Aorta (tissue), 5 donors: ENCODE measurements at places on chromosomes 2 and 18. TPM values are rescaled to one million over a fixed set of nuclear protein-coding genes. Genes with fewer than 3 reads are reported as not detected.

GRCh38 chr18:53864770-53865169, 359.7 kb downstream of the MBD2 start:
- H3K4me3 ChIP-seq = no peak overlapping the region
- H3K27me3 ChIP-seq = no peaks in the 10 kb centered on the region
- H3K27ac ChIP-seq = no peak overlapping the region
- DNase-seq = no peak
- no peaks in the 10 kb centered on the region for H3K36me3 ChIP-seq

GRCh38 chr2:164008752-164009151, 272.9 kb upstream of the FIGN start:
- no peak overlapping the region for H3K4me3 ChIP-seq
- no peak overlapping the region for H3K27ac ChIP-seq
- no peak for DNase-seq
- H3K4me1 ChIP-seq = no peaks in the 10 kb centered on the region

GRCh38 chr18:13517369-13517768, 209.0 kb downstream of the FAM210A start:
- H3K4me3 ChIP-seq = no peak overlapping the region
- no peak overlapping the region for H3K27ac ChIP-seq
- no peaks in the 10 kb centered on the region for H3K27me3 ChIP-seq

GRCh38 chr2:20456116-20456571, 9.3 kb downstream of the RHOB start:
- H3K4me3 ChIP-seq = no peak overlapping the region
- no peaks in the 10 kb centered on the region for H3K4me1 ChIP-seq
- no peaks in the 10 kb centered on the region for H3K36me3 ChIP-seq
- H3K27ac ChIP-seq = no peak overlapping the region
- H3K27me3 ChIP-seq = no peaks in the 10 kb centered on the region

- no peaks in the 10 kb centered on the region for H3K4me1 ChIP-seq
- DNase-seq = no peak
- H3K27me3 ChIP-seq = no peaks in the 10 kb centered on the region
- no peaks in the 10 kb centered on the region for H3K36me3 ChIP-seq
- H3K4me3 ChIP-seq = no peak overlapping the region
- H3K27ac ChIP-seq = no peak overlapping the region
Observed at GRCh38 chr2:30968660-30969397, 161.6 kb upstream of the CAPN13 start.

DNA sequence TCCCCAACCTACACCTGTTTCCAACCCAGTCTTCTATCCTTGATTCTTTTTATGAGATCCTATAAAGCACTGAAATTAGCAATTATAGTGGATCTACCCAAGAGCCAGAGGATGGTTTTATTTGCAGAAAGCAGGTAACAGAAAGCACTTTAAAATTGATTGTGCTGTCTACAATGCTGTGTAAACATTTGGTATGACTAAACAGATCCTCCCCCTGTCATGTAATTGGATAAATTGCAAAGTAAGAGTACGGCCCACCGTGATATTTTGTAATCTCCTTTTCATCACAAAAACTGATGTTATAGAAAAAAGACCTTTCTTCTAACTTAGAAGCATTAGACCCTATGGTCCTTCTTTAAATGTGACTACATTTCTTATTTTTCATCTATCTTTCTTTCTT, 11.3 kb upstream of the PPP3R1 start:
- H3K27ac ChIP-seq = no peak overlapping the region
- no peaks in the 10 kb centered on the region for H3K36me3 ChIP-seq
- H3K4me1 ChIP-seq = no peaks in the 10 kb centered on the region
- no peaks in the 10 kb centered on the region for H3K27me3 ChIP-seq
- no peak for DNase-seq

DNA sequence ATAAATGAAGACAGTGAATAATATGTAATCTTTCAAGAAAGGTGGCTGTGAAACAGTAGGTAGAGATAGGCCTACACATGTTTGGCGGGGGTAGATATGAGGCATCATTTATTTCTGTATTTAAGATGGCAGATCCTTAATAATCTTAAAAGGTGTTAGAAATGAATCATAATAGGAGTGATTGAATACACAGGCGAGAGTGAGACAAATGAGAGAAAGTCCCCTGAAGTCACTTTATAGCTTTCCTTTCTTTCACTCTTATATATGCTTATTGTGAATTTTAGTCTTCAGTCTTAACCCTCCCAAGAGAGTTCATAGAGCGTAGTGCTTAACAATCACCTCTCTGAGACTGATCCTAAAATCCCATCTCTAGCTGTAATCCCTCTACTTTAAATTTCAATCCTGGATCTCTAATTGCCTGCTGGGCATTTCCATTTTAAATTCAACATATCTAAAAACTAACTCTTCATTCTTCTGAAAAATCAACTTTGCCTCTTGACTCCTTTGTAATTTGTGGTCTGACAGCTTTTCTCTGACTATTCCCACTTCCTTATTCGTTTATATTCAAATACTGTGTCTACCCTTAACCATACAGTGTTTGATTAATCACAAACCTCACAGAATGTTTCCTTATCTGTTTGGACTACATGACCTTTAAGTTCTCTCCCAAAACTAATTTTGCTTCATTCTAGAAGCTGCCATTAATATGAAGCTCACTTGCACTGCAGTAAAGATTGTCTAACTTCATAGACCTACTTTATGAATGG, 463.7 kb upstream of the FSIP2 start:
- no peak for DNase-seq
- no peak overlapping the region for H3K4me3 ChIP-seq
- H3K4me1 ChIP-seq = no peaks in the 10 kb centered on the region
- no peaks in the 10 kb centered on the region for H3K36me3 ChIP-seq

GRCh38 chr18:45102863-45103262, 422.2 kb downstream of the SETBP1 start:
- no peak overlapping the region for H3K27ac ChIP-seq
- no peak for DNase-seq
- H3K4me1 ChIP-seq = no peaks in the 10 kb centered on the region
- no peak overlapping the region for H3K4me3 ChIP-seq
- H3K27me3 ChIP-seq = no peaks in the 10 kb centered on the region

DNA sequence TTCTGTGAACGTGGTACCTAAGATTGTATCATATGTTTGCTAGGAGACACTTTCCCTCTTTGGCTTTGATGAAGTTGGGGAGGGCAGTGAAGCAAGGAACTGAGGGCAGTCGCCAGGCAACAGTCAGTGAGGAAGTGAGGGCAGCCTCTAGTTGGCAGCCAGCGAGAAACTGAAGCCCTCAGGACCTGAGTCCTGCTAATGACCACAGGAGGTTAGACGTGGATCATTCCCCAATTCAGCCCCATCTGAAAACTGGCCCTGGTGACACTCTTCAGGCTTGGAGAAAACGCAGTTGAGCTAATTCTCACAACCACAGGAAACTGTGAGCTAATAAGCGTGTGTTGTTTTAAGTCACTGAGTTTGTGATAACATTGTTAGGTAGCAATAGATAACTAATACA, 84.5 kb upstream of the REG3G start:
- H3K36me3 ChIP-seq = no peaks in the 10 kb centered on the region
- H3K4me3 ChIP-seq = no peak overlapping the region
- H3K27me3 ChIP-seq = no peaks in the 10 kb centered on the region
- no peak for DNase-seq

- no peak overlapping the region for H3K27ac ChIP-seq
- no peaks in the 10 kb centered on the region for H3K36me3 ChIP-seq
- no peak overlapping the region for H3K4me3 ChIP-seq
- H3K27me3 ChIP-seq = no peaks in the 10 kb centered on the region
- no peak for DNase-seq
Observed at GRCh38 chr18:8783335-8783993, 78.1 kb downstream of the MTCL1 start.

- DNase-seq = no peak
- H3K4me3 ChIP-seq = no peak overlapping the region
- no peaks in the 10 kb centered on the region for H3K4me1 ChIP-seq
Observed at GRCh38 chr2:85195956-85196355, 62.8 kb downstream of the TCF7L1 start.

DNA sequence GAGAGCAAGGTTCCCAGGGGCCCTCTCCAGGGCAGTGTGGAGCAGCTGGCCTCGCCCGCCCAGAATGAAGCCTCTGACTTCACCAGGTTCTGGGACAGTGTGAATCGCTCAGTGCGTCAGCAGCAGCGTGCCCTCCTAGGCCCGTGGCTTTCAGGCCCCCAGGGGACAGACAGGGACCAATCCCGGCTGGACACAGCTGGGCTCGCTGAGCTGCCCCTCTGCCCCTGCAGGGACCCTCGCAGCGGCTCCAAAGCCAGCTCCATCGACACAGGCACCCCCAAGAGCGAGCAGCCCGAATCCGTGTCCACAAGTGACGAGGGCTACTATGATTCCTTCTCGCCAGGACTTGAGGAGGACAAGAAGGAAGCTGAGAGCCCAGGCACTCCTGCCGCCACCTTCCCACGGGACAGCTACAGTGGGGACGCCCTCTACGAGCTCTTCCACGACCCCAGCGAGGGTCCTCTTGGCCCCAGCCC, 7.6 kb downstream of the AMER3 start:
- no peaks in the 10 kb centered on the region for H3K27me3 ChIP-seq
- no peak for DNase-seq
- H3K4me1 ChIP-seq = no peaks in the 10 kb centered on the region
- no peak overlapping the region for H3K4me3 ChIP-seq
- H3K36me3 ChIP-seq = no peaks in the 10 kb centered on the region

GRCh38 chr18:76405681-76406356, 89.2 kb downstream of the ZNF516 start:
- no peaks in the 10 kb centered on the region for H3K4me1 ChIP-seq
- H3K4me3 ChIP-seq = no peak overlapping the region
- no peaks in the 10 kb centered on the region for H3K27me3 ChIP-seq
- peak; percentile 85 for DNase-seq

- no peaks in the 10 kb centered on the region for H3K27me3 ChIP-seq
- H3K36me3 ChIP-seq = no peaks in the 10 kb centered on the region
- no peak overlapping the region for H3K4me3 ChIP-seq
- DNase-seq = no peak
- no peak overlapping the region for H3K27ac ChIP-seq
Observed at GRCh38 chr2:30656079-30656478, 151.2 kb downstream of the CAPN13 start.

- no peaks in the 10 kb centered on the region for H3K4me1 ChIP-seq
- no peaks in the 10 kb centered on the region for H3K36me3 ChIP-seq
- DNase-seq = no peak
Observed at GRCh38 chr2:180656455-180656847, 324.0 kb upstream of the UBE2E3 start.

The UGT1A5 gene
- polyA plus RNA-seq = not detected

The LAMA1 gene
- not detected for polyA plus RNA-seq

The EN1 gene
- not detected for polyA plus RNA-seq

The TFCP2L1 gene
- polyA plus RNA-seq = 0.03 TPM

The IL36B gene
- not detected for polyA plus RNA-seq

The DPYSL5 gene
- polyA plus RNA-seq = not detected

The RHBDD1 gene
- polyA plus RNA-seq = 6.0 TPM

The AQP12B gene
- polyA plus RNA-seq = 0.38 TPM

The SIX2 gene
- 1.8 TPM for polyA plus RNA-seq
